ENCODE measurements at places on chromosomes 2 and 18. TPM values are rescaled to one million over a fixed set of nuclear protein-coding genes. Genes with fewer than 3 reads are reported as not detected.

DNA sequence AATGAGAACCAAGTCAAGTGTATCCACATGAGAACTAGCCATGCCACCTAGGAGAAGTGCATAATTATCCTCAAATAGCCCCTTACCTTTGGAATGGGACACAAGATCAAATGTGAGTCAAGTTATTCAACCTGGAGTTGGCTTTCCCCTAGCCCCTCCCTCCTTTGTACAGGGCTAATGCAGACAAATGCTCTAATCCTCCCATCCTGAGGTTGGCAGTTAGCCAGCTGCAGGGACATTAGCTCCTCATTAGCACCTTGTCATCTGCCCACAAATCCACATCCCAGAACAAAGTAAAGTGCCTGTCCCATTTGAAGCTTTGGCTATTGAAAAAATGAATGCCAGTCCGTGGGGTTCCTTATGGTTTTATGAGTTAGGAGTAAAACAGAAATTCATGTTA, 294.1 kb upstream of the FANCL start:
- no peak for DNase-seq

- DNase-seq = no peak
Observed at GRCh38 chr2:100641125-100641435, 78.3 kb downstream of the PDCL3 start.

GRCh38 chr18:59835605-59836379, 64.0 kb upstream of the PMAIP1 start:
- DNase-seq = no peak

- no peak for DNase-seq
Observed at GRCh38 chr18:29629493-29630036, 1413.0 kb downstream of the DSC3 start.

DNA sequence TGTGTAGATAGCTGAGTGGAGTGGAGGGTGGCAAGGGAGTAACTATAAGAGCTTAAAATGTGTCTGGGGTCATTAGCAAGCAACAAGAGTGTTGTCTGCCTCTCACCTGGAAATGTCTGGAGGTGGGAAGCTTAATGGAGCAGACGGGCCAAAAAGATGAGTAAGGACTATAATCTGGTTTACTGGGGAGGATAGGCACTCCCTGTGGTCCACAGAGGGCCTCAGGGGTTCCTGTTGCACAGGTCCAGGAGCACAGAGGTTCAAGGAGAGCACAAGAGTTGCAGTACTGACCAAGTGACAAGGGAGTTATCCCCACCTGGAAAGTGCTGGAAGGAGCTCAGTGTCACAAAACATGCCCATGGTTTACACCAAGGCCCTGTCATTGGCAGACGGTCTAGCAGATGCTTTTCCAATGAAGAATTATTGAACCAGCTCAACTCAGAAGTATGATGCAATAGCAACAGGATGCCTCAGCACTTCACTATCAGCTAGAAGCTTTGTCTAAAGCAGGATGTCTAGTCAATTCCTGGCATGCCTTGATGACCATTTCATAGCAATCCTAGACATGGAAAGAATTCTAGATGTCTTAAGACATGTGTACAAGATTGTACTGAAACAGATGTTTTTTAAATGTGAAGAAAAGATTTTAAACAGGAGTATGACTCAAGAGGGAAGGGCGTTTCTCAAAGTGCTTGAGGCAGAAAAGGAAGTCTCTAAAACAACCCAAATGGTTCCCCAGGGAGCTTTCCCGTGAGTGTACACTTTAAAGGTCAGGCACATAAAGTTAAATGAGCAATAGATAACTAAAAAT, 62.9 kb upstream of the SERPINE2 start:
- DNase-seq = peak; percentile 96

GRCh38 chr2:30410217-30410616, 36.8 kb upstream of the LCLAT1 start:
- peak; percentile 63 for DNase-seq

DNA sequence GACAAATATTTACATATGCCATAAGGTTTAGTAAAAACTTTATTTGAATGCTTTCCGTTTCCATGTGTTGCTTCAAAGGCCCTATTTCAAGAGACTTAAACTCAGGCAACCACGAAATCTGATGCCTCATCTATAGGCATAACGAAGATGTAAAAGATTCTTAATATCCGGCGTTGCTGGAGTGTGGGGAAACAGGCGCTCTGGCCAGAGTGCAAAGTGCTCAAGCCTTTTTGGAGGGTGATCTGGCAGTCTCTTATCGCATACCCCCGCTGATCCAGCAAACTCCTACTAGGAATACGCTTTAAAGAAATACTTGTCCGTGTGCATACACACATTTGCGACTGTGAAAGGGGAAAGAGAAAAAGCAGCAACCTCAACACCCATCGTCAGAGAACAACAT, 108.8 kb downstream of the NOL10 start:
- DNase-seq = no peak

DNA sequence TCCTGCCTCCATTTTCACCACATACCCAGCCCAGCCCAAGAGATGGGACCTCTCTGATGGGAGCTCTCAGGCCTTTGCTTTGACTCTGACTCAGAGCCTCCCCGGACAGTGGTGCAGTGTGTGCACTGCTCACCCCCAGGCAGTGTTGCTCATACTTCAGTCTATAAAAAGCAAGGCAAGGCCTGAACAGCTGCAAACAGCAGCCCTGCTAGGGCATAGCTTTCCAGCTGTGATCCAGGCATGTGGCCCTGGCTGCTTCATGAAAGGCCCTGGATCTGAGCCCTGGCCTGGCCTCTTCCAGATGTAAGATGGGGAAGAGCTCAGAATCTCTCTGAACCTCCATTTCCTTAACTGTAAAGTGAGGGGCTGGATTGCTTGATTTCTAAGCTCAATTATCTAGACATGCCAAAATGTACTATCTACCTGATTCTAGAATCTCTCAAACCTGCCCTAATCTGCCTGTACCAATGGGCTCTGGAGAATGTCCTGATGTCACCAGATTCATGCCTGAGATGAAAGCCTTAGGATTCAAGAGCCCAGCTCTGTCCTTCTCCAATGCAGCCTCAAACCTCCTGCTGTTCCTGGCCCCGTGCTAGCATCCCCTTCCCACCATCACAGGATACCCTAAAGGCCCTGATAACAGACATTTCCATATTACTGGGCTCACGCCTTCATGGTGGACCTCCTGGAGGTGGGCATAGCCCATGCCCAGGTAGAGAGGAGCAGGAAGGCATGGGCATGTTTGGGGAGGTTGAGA, 206.9 kb downstream of the ARL4C start:
- peak; percentile 78 for DNase-seq

DNA sequence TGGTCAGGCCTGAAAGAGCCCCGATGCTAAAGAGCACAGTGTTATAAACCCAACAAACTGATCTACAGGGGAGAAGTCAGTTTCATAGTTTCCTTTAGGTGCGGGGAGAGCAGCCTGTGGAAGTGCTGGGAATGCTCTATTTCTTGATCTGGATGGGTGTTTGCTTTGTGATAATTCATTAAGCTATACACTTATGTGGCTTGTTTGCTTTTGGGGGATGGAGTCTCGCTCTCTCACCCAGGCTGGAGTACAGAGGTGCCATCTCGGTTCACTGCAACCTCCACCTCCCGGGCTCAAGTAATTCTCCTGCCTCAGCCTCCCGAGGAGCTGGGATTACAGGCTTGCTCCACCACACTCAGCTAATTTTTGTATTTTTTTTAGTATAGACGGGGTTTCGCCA, 30.1 kb upstream of the CEP68 start:
- no peak for DNase-seq

DNA sequence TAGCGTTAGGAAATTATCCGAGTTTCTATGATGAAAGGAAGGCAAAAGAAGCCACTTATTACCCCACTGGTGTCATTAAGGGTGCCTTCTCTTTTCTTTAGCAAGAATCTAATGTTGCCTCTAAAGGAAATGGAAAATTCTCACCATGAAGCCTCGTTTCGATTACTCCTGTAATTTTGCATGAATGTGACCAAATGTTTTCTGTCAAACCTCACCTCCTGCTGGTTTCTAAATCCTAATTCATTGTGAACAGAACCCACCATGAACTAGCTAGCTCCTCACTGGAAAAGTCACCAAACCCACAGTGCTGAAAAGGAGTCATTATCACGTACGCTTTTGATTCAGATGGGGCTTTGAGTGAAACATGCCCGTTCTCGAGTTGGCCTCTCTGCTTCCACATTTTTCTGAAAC, 119.9 kb downstream of the COPS8 start:
- DNase-seq = no peak

DNA sequence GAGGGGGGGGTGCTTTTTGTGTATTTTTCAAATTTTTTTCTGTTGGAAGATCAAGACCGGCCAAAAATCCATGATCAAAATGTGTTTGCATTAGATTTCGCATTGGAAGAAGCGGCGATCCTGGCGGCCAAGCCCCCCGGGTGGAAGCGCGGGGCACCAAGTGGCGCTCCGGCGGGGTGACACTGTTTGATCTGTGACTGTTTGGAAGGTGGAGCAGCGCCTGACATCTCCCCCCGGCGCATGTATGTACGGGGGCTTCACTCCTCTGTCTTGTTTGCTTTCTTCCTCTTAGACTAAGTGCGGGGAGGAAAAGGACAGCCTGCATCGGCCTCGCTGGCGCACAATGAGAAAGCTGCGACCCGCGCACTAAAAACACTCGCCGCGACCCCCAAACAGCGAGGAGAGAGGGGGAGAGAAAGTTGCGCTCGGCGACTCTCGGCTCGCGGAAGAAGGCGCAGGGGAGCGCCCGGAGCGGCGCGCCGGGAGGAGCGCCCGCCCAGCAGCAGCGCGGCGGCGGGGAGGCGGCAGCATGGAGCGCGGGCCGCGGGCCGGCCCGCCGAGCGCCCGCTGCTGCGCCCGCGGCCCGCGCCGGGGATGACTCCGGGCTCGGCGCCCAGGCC, 515 bp downstream of the TSHZ1 start:
- no peak for DNase-seq

DNA sequence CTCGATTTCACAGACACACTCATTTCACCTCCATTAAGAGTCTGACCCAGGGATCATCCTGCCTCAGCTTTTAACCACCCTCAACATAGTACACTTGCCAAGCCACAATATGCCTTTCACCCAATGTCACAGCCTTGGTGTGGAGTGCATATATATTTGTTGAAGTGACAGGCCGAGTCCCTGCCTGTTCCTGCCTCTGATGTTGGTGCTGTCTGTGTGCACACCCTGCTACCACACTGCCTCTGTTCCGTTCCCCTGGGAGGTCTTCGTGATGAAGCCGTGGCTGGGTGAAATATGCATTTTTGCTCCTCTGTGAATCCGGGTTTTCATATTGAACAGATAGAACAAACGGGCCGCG, 90.3 kb downstream of the RNF144A start:
- DNase-seq = no peak

GRCh38 chr18:47244086-47244485, 7.4 kb downstream of the SKOR2 start:
- DNase-seq = no peak

GRCh38 chr2:10369269-10370255, 66.9 kb downstream of the HPCAL1 start:
- no peak for DNase-seq

DNA sequence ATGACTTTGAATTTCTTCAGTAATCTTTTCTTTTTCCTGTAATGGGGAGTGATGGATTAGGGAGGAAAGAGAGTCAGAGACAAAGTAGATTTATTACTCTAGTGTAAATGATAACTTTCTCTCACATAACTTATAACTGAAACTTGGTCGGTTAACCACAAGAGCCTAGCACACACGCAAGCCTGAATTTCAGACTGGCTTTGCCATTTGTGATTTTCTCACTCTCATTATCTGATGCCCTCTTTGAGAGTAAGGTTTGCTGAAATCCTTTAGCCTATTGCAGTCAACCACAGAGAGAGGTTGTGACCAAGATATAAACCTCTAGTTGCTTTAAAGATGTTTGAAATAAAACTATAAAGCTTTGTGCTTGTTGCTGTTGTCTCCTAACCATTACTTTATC, 117.9 kb upstream of the NETO1 start:
- no peak for DNase-seq

DNA sequence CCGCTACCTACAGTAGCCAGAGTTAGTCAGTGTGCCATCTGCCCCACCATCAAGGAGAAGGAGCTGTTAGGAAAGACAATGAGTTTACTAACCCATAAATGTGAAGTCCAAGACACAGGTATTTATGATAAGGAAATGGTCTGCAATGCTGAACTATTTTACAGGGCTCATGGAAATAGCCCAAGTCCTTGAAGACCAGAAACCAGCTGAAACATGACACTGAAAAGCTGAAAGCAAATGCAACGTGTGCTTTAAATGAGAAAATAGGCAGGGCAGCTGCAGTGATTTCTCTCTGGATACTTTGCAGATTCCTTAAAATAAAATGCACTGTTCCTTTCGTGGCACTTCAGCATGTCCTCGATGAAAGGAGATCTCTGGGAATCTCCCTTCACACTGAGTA, 256.4 kb upstream of the TCF4 start:
- no peak for DNase-seq

DNA sequence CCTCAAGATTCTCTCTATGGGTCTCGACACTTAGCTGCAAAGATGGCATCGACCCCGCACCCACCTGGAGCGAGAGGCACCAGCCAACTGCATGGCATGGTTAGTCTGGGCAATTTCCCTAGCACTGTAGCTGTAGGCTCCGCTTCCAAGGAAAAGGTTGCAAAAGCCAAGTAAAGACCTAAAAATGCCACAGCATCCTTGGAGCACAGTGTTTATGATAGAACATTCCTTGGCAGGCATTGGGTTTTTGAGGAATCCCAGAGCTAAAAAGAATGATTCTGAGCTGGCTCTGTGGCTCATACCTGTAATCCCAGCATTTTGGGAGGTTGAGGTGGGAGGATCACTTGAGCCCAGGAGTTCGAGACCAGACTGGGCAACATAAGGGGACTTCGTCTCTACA, 22.9 kb downstream of the QPCT start:
- DNase-seq = no peak

- DNase-seq = peak; percentile 89
Observed at GRCh38 chr2:215657844-215658243, 222.0 kb upstream of the FN1 start.

REEP1 gene
- 0.10 TPM for total RNA-seq

CEP68 gene
- 6.4 TPM for total RNA-seq

TBR1 gene
- not detected for total RNA-seq

ATOH8 gene
- 31.8 TPM for total RNA-seq

ST8SIA3 gene
- total RNA-seq = not detected

CABYR gene
- total RNA-seq = 2.0 TPM

CASP10 gene
- total RNA-seq = 0.50 TPM

ABCG5 gene
- total RNA-seq = not detected

DSC1 gene
- total RNA-seq = not detected
